Stimulated activated CD4-positive, alpha-beta T cell treated with anti-CD3 and anti-CD28 coated beads, Interleukin-1b, Interleukin-23, amount 100 ng/mL, for 1 hour (primary cell): ENCODE measurements at places on chromosomes 11 and 22.

DNA sequence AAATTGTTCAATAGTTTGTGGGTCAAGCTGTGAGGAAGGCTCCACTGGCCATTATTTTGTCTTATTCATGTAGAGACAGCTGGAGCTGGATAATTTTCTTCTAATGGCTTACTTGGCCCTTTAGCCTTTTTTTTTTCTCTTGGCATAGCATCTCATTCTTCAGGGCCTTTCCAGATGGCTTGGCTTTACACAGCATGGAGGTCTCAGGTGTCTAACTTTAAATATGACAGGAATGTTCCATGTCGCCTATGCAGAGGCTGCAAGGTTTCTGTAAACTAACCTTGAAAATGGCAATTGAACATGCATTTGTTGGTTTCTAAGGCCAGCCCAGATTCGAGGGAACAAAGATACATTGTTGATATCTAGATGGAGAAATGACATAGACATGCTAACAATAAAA is 247.9 kb upstream of the CNTN5 start:
- DNase-seq: no peak

DNA sequence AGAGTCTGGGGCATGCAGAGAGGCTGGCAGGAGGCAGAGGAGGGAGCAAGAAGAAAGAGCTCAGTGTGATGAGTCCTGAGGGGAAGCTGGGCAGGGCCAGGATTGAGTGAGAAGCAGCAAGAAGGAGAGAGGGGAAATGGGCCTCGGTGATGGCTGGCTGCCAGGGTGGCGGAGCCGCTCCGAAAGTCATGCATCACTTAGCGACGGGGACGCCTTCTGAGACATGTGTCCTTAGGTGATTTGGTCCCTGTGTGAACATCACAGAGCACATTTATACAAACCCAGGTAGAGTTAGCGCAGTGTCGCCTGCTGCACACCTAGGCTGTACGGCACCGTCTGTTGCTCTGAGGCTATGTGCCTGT is 15.1 kb downstream of the TBC1D22A start:
- no peak for DNase-seq

- DNase-seq: no peak
Observed at GRCh38 chr11:23201936-23202522, 341.8 kb upstream of the CCDC179 start.

DNA sequence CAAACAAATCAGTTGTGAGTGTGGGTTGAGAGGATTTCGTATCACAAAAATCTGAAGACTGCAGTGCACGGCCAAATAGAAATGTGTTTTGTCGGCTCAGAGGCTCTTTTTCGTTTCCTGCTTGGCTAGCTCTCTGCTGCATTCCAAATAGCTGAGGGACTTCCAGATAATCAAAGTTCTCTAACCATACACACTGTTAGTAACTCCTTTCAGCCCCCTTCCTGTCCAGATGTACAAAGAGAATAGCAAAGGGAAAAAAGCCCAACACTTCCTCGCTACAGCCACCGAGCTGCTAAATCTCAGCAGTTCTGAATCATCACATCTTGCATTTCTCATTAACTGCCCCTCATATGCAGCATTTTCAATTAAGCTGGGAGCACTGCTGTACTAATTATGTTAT is 203.1 kb downstream of the TENM4 start:
- DNase-seq: no peak

DNA sequence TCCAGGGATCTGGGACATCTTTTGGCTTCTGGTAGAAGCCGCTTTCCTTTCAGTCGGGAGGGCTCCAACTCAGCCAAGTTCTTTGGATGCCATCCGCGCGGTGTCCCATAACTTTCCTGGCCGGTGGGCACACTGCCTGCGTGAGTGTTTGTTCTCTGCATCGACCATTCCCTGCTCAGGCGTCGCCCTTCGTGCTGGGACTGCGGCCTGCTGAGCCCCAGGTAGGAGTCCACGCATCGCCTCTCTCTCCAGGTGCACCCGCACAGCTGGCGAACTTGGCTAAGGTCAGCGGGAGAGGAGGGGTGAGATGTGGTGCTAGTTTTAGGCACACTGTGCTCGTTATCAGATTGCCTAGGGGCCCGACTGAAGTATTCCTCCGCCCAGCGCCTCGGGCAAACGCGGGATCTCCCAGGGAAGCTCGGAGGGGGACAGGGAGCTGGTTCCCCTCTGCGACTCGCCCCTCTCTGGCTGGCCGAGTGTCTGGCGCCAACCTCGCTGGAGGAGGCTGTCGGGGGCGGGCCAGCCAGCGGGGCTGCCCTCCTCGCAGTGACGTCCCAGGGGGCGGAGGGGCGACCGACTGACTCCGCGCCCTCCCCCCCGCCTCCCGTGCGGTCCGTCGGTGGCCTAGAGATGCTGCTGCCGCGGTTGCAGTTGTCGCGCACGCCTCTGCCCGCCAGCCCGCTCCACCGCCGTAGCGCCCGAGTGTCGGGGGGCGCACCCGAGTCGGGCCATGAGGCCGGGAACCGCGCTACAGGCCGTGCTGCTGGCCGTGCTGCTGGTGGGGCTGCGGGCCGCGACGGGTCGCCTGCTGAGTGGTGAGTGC is at the start of gene LAYN:
LAYN (plus strand) TSS at position 607 of the 823 bp plus-strand sequence; CDS start at position 731, 124 bp downstream.
- DNase-seq: no peak

DNA sequence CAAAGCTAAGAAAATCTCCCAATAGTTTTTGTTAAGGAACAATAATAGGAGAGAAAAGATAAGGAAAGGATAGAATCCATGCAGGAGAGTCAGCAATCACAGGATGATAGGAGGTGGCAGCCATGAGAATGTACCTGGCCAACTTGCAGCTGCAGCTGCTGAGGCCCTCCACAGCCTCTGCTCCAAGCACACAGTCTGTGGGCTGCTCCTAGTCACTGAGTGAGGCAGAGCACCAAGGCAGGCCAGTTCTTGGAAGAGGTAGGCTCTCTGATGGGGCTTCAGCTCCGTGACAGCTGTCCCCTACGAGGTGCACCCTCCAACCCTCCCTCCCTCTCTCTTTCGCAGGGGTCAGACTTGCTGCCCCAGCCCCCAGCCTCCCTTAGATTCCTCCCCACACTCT is 5.5 kb upstream of the KCNJ1 start:
- no peak for DNase-seq
